ENCODE measurements at places on chromosomes 16 and 17.
A peak's percentile ranks its signal among the peaks of the same experiment; 100 is the strongest.

DNA sequence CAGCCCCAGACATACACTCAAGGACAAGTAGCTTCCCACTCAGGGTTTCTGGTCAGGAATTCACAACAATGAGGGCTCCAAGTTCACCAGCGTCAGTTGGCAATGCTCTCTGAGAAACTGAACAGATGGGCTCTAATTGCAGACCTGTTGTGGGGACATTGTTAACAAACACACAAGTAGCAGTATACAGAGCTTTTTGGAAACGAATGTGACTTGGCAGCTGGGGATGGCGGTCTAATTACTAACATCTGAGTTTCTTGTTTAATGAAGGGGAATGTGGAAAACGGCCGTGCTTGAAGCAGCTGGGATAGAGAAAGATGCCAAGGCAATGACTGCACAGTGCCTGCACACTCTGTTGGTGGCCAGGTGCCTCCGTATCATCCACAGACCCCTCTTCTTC lies 316.1 kb upstream of the IRX3 start:
- DNase-seq = no peak

- DNase-seq = peak; percentile 62
These were observed 23.0 kb upstream of the GNA13 start for GRCh38 chr17:65079489-65079900.

GRCh38 chr17:80755650-80756405 lies 211.2 kb downstream of the RPTOR start:
- no peak for DNase-seq

DNA sequence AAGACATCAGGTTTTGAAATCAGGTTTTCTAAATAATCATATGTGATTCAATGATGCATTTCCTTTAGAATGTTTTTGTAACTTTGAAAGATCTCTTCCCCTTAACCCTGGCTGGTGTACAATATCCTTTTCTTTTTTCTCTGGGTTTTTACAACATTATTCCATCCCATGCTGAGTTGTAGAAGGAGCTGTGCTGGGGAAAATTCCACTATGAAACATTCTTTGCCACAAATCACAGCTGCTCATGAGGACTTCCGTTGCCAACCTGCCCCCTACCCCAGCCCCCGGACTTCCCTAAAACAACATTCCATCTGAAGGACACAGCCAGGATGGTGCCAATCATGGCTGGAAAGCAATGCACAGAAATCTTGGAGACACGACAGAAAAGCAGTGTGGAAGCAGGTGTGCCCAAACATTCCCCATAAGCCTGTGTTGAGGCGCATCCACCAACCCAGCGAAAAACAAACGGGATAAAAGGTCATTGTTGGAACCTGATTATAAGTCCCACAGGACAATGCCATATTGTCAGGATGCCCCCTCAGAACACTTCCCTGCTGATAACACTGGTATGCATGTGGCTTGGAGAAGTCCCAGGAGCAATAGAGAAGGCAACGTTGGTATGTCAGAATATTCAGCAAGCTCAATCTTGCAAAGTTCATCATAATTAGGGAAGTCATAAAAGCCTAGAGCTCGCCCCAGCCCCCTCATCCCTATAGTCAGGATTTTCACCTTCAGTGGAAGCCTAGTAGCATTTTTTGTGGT lies 475.0 kb downstream of the HS3ST3B1 start:
- DNase-seq = no peak

- no peak for DNase-seq
These were observed 4.9 kb downstream of the P3H4 start for GRCh38 chr17:41806685-41807445.

- DNase-seq = no peak
These were observed 15.5 kb downstream of the MAP1LC3B start for GRCh38 chr16:87407511-87408112.

DNA sequence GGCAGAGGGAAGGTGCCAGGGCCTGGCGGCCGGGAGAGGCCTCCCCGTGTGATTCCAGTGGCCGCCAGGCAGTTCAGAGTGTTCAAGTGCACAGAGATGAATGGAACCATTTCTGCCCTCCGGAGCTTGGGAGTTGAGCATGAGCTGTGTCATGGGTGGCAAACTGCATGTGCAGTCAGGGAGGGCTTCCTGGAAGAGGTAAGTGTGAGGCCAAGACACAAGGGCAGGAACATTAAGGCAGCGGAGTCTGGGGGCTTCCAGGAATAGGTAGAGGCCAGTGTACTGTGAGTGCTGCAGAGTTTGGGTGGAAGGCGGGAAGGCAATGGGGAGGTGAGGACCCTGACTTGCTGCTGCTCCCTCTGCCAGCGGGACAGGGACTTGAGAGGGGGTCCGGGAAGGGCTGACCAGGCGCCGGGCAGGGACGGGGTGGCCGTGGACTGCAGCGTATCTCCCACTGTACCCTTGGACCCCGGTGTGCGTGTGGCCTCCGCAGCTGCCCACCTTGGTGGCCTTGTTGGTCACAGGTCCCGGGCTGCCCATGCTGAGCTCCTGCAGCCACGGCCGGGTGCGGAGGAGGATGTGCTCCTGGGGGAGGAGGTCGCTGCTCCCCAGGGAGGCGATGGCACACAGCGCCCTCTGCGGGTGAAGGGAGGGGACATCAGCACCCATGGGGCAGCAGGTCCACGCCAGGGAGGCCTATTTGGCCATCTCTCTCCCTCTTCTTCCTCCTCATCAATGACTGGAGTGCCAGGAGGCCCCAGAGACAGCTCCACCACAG lies 7.5 kb upstream of the CEP131 start:
- DNase-seq = no peak

GRCh38 chr16:324451-325334 lies 27.8 kb downstream of the AXIN1 start:
- no peak for DNase-seq

- no peak for DNase-seq
These were observed 154.1 kb downstream of the STX8 start for GRCh38 chr17:9421525-9421924.

DNA sequence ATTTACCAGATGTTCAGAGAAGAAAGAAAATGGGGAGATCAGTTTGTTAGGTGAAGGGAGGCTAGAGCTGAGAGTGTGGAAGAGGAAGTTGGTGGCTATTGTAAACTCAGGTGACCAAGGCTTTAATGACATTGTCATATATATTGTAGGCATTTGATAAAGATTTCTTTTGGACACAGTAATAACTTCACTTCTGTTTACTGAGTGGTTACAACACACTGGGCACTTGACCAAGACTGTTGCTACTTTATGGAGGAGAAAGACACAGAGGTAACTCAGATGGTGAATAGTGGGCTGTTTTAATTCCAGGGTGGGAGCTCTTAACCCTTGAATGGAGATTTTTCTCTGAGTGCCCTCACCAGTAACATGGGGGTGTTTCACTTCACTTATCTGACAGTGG lies 46.0 kb downstream of the TNRC6A start:
- DNase-seq = no peak
